ENCODE measurements at places on chromosomes 1 and 21.
A peak's percentile ranks its signal among the peaks of the same experiment; 100 is the strongest.

GRCh38 chr1:1784933-1785332 lies 6.7 kb upstream of the NADK start:
- no peak for DNase-seq

DNA sequence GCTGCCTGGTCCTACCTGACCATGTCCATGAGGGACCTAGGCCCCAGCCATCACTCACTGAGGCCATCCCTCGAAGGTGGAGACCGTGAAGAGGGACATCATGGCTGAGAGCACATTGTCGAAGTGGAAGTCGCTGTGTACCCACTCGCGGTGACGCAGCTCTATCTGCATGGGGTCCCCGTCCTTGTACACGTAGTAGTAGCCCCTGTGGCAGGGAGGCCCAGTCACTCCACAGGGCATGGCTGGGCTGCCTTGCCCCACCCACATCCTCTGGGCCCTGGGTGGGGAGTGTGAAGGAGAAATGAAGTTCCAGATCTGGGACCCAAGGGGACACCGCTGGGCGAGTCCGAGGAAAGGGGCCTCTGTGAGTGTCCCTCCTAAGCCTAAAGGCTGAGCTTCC lies 38.4 kb upstream of the KIF21B start:
- DNase-seq: no peak

DNA sequence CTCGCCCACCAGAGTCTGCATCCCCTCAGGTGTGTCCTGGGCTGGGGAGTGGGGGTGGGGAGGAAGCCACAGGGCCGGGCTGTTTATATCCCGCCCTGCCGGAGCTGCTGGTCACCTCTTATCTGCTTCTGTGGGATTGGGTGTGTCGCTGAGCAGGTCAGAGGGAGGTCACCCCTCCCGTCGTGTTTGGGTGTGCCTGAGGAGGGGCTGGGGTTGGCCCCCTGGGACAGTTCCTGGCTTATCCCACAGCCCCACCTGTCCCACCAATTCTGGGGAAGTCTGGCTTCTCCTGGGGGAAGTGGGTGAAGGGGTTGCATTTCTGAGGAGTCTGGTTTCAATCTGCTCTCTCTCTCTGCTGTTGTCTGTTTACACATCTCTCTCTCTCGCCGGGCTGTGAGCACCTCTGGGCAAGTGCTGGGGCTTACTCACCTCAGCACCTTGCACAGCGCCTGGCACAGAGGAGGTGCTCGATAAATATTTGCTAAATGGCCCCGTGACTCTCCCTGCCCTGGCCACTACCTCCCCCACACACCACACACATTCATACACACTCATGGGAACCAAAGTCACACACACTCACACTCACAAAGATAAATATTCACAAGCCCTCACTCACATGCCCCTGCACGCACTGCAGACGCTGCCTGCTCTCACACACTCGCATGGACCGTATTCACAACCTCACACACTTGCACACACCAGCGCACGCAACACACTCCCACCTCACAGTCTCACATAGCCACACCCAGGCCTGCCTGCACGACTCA lies 8.3 kb downstream of the ELF3 start:
- no peak for DNase-seq

- DNase-seq: no peak
Observed at GRCh38 chr1:2170211-2170610, 24.4 kb downstream of the FAAP20 start.

- DNase-seq: no peak
Observed at GRCh38 chr1:201692555-201693394, 136.2 kb upstream of the IPO9 start.

GRCh38 chr1:16046842-16047241 lies 3.3 kb downstream of the CLCNKB start:
- no peak for DNase-seq

GRCh38 chr1:207342332-207342731 lies 20.9 kb downstream of the CD55 start:
- no peak for DNase-seq

DNA sequence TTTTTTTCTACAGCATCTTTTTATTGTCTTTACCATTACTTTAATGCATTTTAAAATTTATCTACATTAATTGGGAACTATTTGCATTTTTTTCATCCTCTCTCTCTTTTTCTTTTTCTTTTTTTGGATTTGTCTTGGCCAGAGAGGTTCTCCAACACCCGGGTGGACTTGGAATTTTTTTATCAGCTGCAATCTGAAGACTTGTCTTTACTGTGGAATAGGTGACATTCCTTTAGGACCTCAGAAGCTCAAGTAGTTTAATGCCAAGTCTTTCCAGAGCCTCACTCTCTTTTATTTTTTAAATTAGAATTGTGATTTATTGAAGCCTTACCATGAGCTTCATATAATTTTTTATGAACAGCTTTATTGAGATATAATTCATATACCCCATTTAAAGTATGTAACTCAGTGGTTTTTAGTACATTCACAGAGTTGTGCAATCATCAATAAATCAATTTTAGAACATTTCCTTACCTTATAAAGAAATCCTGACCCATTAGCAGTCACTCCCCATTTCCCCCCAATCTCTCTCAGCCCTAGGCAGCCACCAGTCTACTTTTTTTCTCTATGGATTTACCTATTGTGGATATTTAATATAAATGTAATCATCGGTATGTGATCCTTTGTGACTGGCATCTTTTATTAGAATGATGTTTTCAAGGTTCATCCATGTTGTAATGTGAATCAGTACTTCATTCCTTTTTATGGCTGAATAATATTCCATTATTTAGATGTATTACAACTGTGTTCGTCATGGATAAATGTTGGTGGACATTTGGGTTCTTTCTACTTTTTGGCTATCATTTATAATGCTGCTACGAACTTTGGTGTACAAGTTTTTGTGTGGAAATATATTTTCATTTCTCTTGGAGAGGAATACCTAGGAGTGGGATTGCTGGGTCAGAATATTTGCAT lies 6.2 kb downstream of the TUFT1 start:
- DNase-seq: no peak

DNA sequence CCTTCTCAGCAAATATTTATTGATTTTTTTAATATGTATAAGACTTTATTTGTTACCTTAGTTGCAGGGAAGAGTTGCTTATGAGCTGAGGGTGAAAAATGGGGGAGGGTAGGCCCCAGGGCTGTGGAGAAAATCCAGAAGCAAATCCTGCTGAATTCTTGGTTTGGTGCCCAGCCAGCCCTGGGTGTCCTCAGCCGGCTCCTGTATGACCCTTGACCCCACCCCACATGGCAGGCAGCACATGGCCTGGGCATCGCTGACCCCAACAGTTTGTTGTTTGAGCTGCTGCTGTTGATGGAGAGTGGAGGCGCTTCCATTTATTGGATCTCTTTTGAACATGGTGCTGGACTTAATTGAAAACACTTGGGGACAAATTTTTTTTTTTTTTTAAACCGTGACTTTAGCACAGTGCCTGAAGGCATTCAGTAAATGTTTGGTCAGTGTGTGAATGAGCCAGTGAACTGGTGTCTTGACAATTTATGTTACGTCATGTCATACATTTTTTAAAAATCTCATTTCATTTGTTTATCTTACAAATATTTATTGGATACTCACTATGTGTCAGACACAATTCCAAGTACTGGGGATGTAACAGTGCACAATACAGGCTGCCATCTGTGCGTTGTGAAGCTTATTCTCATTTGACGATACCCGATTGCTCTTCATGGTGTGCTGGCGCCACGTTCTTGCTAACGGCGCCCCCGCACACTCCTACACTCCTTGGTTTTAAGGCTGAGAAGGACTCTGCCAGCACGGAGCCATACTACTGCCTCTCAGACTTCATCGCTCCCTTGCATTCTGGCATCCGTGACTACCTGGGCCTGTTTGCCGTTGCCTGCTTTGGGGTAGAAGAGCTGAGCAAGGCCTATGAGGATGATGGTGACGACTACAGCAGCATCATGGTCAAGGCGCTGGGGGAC lies 98.8 kb downstream of the MTR start:
- DNase-seq: no peak

- no peak for DNase-seq
Observed at GRCh38 chr1:15885701-15886610, 38.4 kb downstream of the SPEN start.

GRCh38 chr1:154440036-154440804 lies 35.1 kb downstream of the IL6R start:
- DNase-seq: no peak

DNA sequence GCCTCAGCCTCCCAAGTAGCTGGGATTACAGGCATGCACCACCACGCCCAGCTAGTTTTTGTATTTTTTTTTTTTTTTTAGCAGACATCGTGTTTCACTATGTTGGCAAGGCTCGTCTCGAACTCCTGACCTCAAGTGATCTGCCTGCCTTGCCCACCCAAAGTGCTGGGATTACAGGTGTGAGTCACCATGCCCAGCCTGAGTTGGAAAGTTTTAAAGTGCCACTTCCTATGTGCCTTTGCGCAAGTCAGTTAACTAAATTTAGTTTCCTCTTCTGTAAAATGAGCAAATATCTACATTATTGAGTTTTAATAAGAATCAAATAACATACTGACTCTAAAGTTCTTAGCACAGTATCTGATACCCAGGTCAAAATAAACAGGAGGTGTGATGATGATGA lies 12.4 kb downstream of the SLC19A2 start:
- DNase-seq: no peak

DNA sequence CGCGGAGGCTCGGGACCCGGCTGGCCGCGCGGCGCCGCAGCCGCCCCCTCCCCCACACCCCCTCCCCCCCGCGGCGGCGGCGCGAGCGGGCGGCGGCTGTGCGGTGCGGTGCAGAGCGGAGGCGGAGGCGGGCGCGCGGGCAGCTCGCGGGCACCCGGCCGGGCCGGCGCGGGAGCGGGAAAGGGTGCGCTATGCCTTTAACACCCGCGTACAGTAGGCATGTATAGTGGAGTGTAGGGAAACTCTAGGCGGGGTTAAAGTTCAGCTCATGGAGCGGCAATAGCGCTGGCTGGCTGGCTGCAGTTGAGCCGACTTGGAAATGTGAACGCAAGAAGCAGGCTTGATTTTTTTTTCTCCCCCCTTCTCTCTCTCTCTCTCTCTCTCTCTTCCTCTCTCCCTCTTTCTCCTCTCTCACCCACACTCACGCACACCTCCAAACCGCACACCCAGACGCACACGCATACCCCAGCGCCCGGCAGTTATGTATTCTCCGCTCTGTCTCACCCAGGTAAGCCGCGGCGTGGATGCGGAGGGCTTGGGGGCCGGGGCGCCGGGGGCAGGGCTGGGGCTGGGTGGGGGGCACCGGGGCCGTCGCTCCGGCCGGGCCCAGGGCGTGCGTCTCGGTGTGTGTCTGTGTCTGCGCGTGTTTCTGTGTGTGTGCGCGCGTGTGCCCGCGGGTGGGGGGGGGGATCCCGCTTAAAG lies at the start of gene NFIA:
Gene NFIA (plus strand): TSS at position 251 of the 702 bp plus-strand sequence.
- DNase-seq: no peak

- DNase-seq: peak; percentile 10
Observed at GRCh38 chr1:179228783-179229213, 679 bp downstream of the ABL2 start.

DNA sequence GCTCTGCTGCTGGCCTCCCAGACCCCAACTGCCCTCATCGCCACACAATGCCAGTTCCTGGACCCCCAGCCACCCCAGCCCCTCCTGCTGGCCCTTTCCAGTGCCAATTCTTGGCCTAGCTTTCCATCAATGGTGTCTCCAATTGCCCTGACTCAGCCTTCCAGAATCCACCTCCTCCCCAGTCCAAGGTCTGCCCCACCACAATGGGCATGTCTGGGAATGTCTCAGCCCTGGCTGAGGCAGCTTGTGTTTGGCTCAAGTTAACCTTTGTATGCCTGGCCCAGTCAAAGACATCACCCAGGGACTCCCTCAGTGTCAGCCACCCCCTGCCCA lies 16.4 kb downstream of the ALDH4A1 start:
- no peak for DNase-seq

GRCh38 chr1:53919675-53920066 lies 25.7 kb downstream of the DIO1 start:
- no peak for DNase-seq

- no peak for DNase-seq
Observed at GRCh38 chr21:32192291-32193097, 86.4 kb downstream of the MIS18A start.

DNA sequence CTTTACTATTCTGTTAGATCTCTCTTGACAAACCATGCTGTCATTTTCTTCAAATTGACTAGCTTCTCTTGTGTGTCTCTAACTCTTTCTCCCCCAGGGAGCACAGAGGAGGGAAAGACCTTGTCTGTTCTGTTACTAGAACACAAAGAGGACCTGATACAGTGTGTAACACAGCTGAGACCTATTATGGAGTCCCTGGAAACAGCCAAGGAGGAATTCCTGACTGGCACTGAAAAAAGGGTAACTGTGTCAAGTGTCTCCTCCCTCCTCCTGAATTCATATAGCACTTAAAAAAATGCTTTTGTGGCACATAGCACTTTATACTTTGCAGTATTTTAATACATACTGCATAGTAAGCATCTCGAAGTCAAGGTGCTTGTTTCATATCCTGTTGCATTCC lies 50.6 kb downstream of the ZBTB40 start:
- no peak for DNase-seq

DNA sequence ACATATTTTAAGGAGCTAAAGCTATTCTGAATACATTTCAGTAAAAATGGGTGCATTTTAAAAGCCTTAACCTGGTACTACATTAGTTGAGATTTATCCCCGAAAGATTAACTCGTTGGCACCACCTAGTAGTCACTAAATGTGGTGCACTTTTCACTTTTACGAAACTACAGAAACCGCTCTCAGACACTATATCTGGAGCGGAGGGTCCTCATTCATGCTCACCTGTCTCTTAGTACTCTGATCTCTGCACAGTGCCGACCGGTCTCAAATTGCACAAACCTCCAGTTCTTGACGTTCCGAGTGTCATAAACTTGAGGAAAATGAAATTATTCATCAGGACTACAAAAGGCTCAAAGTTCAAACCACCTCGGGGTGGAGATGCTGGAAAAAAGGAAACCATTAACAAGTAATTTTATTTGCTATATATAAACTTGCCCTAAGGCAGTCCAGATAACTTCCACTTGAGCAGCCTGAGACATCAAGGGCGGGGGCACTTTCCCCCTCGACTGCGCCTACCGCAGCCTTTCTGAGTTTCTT lies 722 bp downstream of the LZIC start:
- DNase-seq: no peak

GRCh38 chr1:209433649-209434031 lies 149.9 kb upstream of the CAMK1G start:
- no peak for DNase-seq

DNA sequence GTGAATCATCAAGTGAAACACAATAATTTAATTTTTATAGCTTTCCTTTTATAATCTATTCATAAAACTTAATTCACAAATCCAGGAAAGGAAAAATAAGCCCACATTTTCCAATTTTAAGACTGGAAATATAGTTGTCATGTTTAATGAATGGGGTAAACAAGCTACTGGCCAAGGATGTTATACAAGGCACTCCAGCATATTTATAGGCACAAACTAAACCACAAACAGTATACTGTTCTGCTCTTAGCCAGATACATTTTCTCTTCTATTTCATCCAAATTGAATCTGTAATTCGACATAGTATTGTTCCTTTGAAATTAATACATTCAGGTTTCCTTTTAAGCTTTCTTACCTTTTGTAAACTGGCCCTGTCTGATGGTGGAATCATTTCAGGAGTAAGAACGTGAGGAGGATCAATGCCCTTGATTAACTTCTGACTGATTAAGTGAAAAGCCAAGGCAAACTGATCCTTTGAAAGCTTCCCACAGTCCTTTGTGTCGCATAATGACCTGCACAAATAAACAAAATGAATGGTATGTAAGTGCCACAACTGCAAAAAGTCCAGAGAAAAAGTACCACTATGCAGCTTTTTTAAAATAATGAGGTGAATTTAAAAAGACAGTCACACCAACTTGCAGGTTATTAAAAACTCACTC lies 74.4 kb downstream of the EPS15 start:
- no peak for DNase-seq

Data from stimulated activated CD4-positive, alpha-beta T cell treated with anti-CD3 and anti-CD28 coated beads, TNF-alpha, amount 100 ng/mL, for 24 hours (primary cell).